ENCODE measurements at places on chromosomes 7 and 10.

DNA sequence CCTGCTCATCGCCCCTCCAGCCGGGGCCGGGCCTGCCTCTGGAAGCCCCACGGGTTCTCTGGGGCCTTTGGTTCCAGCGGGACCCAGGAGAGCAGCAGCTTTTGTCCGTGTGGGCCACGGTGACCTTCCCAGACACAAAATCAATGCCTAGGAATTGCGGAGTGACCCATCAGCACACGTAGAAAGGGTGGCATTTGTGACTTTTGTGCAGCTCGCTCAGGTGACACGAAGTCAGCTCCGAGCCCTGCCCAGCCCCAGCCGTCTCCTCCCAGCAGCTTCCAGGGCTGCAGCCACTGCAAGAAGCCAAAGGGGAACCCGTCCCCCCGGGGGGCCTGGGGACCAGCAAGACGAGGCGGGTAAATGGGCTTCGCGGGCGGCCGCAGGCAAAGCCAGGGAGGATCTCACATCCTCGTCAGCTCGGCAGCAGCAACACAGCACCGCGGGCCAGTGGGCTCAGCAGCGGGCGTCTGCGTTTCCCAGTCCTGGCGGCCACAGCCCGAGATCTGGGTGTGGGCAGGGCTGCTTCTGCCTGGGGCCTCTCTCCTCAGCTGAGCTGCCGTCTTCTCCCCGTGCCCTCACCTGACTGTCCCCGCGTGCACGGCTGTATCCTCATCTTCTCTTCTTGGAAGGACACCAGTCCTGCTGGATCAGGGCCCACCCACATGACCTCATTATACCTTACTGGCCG lies 88.5 kb downstream of the PAXIP1 start:
- no peak for DNase-seq

DNA sequence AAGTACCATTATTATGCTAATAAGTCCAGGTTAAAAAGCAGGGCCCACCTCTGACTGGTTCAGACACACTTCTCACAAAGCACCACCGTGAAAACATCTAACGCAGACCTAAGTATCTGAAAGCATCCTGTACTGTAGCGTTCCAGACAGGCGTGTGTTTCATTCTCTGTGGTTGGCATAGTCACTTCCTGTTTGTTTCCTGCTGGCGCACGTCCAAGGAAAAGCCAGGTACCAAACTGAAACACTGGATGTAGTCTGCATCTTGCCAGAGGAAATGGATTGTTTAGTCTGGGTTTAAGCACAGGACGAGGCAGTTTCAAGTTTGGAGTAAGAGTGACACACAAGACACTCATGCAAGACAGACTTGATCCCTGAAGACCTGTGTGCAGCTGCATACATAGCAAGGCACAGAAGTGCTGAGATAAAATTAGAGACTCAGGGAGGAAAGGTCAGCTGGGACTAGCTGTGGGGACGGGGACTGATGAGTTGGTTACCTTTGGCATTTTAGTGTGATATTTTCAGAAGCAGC lies 23.3 kb downstream of the BPGM start:
- DNase-seq, result no peak

DNA sequence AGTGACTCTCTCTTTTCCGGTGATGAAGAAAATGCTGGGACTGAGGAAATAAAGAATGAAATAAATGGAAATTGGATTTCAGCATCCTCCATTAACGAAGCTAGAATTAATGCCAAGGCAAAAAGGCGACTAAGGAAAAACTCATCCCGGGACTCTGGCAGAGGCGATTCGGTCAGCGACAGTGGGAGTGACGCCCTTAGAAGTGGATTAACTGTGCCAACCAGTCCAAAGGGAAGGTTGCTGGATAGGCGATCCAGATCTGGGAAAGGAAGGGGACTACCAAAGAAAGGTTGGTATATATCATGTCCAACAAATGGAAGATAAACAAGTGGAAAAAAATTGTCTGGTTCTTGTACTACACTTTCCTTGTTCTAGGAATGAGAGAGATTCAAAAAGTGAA lies 9.5 kb downstream of the PDCD4 start:
- no peak for DNase-seq

GRCh38 chr10:5107860-5108526 lies 13.8 kb downstream of the AKR1C3 start:
- no peak for DNase-seq

GRCh38 chr10:77253556-77254064 lies 384.0 kb downstream of the KCNMA1 start:
- DNase-seq, result no peak

DNA sequence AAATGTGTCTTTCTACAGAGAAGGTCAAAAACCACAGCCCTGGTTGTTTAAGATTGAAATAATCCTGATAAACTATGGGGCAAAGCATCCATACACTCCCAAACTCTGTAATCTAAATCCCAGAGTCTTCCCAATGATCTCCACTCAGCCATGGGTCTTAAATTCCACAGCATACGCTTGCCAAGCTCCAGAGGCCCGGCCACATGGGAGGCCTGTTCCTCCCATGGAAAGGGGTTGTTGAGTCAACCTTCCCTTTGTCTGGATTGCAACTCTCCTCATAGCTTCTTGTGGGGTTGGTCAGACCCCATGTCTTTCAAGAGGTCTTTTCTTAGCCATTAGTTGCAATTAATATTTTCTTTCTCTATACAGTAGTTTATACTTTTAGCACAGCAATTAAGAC lies 718 bp upstream of the STEAP4 start:
- DNase-seq, result no peak

DNA sequence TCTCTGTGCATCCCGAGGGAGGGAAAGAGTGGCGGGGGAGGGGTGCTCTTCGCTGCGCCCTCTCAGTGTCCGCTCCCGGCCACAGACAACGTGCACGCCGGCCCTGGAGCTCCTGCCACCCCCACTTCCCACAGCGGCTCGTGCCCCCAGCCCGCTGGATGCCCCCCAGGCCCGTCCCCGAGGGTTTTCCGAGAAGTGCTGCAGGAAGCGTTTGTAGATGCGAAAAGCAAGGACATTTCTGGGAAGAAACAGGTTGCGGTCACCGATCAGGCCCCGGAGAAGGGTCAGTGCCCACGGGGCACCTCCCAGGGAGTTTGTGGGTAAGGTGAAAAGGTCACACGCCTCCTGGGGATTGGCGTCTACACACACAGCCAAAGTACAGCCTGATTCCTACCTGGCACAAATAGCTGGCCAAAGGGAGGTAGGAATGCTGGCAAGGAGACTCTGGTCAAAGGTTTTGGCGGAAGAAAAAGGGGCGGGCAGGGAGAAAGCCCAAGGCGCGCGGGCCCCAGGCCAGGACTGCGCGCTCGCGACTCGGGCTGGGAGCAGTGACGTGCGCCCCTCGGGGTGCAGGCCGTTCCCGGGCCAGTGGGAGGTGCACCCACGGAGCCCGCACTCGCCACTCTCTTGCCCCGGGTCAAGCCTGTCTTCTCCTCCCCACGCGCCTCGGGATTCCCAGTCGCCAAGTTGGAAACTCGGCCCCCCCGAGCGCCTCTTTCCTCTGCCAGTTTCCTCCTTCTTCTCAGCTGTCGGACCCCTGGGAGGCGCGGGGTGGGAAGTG lies 1.5 kb upstream of the NRP1 start:
- peak; percentile 4 for DNase-seq
